ENCODE measurements at places on chromosomes 12 and 14.

DNA sequence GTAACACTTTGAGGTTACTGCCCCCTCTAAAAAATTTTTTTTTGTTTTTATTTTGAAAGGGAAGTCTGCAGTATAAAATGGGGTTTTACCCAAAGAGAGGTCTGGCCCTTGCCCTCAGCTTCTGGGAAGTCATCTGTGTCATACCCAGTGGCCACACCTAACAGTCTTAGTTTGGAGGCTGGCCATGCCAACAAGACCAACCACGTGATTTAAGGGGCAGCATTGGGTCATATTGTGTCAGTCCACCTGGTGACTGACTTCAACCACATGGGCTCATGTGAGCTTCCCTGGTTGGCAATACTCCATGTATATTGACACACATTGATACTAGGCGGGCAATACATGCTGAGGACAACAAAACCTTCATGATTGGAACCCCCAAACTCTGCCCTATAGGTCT is 173.9 kb downstream of the GXYLT1 start:
- no peak overlapping the region for H3K27ac ChIP-seq
- H3K4me3 ChIP-seq: no peak overlapping the region
- peaks cover 12% of the 10 kb centered on the region for H3K4me1 ChIP-seq
- DNase-seq: no peak
- no peaks in the 10 kb centered on the region for H3K27me3 ChIP-seq
- peaks cover 5% of the 10 kb centered on the region for H3K36me3 ChIP-seq

DNA sequence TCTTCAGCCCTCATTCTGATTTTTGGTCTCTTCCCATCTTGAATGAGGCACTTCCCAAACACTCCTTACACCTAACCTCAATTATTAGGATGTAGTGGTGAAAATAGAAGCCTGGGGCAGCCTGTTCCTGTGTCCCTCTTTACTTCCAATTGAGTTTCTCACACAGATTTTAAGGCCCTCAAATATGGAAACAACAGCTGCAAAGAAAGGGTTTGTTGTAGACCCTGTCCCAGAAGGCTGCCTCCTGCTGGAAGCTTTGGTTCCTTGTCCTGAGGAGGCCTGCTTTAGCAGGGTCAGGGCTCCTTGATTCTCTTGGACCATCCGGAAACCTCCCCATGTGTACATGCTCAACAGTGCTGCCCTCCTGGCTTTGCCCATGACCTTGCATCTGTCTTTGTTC is 101.3 kb downstream of the TGFB3 start:
- no peak overlapping the region for H3K4me3 ChIP-seq
- no peak overlapping the region for H3K27ac ChIP-seq

DNA sequence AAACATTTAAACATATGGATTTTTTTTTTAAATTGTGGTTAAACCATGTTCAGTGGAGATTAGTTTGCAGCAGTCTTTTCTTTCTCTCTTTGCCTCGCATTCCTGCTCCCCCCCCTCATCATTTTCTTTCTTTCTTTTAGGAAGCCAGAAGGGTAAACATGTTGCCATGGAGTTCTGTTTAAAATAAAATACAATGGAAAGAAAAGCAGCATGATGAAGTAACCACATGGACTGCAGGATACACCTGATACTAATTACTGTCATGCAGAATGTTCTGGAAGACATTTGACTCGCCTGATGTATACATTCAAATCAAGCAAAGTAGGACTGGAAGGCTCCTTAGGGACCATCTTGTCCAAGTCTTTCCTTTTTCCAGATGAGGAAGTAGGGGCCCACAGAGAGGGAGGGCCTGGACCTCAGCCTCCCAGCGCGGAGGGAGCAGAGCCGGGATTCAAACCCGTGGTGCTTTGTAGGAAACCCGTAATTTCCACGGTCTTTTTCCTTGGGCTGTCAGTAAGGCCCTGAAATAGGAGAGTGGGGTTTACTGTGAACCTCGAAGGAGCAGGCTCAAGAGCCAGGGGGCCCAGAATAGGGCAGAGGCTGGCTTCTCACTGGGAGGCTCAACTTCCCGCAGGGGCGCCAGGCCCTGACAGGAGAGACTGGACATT is 2.4 kb upstream of the MEG3 start:
- no peak overlapping the region for H3K27ac ChIP-seq
- no peaks in the 10 kb centered on the region for H3K4me1 ChIP-seq
- no peak for DNase-seq
- H3K36me3 ChIP-seq: no peaks in the 10 kb centered on the region

DNA sequence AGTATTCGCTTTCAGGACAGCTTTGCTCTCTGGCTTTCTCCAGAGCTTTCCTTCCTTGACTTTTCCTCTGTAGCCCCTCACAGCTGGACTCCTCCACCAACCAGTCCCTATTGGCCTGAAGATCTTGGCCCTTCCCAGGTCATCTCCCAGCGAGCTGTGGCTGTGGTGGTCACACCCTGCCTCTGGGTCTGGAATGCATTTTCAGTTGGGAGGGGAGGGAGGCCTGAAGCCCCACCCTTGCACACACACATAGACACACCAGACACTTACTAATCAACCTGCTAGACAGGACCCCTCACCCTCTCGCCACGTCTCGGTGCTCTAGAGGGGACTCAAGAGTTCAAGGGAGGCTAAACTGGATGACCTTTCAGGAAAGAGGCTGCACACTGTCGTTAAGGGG is 13.9 kb downstream of the JDP2 start:
- no peak overlapping the region for H3K27ac ChIP-seq
- no peaks in the 10 kb centered on the region for H3K4me1 ChIP-seq
- H3K27me3 ChIP-seq: no peaks in the 10 kb centered on the region
- H3K4me3 ChIP-seq: no peak overlapping the region

GRCh38 chr14:26621807-26622560 is 24.2 kb upstream of the NOVA1 start:
- H3K4me1 ChIP-seq: no peaks in the 10 kb centered on the region
- H3K36me3 ChIP-seq: no peaks in the 10 kb centered on the region
- DNase-seq: no peak

DNA sequence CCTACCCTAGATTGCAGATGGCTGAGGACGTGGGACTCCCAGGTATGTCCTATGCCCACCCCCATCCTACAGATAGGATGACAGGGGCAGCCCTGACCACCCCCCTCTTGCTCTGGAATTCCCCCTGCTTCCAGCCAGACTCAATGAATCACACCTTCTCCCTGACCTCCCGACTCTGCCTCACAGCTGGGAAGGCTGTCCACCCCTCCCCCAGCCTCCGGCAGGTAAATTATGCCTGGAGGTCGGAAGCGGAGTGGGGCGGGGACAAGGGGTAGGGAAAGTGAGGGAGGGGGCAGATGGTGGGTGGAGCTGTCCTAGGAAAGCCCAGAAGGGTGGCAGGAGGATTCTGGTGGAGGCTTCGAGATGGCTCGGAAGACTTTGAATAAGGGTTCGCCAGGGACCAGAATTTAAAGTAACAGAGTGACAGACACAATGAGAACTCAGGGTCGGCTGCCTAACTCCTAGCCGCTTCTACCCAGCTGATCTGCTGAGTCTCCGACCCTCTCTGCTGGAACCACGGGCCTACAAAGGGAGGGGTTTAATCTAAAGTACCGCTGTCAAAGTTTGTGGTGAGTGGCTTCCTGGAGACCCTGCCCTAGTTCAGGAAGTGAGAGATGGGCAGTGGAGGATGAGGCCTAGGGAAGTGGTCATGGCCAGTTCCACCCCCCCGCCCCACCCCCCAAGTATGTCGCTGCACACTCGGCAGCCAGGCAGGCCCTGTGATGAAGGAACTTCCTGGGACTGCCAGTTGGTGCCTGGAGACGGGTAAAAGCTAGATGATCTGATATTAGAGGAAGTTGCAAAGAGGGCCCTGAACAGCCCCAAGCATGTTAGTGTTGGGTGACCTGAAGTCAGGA is 4.2 kb downstream of the PLEKHG3 start:
- peak; percentile 82 for DNase-seq
- no peaks in the 10 kb centered on the region for H3K27me3 ChIP-seq
- H3K4me1 ChIP-seq: peaks cover 52% of the 10 kb centered on the region
- H3K27ac ChIP-seq: peak overlapping the region; percentile 39
- peak overlapping the region; percentile 61 for H3K4me3 ChIP-seq

DNA sequence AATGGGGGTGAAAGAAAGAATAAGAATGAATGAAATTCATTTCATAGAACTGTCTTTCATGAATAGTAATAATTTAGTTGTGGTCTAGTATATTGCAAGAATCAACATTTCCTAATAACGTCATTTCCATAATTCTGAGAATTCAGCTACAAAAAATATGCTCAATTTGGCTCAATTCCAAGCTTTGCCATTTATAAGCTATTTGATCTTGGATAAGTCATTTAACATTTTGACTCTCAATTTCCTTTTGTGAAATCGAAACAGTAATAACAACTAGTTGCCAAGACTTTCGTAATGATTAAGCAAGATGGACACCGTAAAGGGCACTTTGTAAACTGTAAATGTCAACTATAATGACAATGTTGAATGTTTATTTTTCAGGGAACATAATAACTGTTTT is 18.1 kb downstream of the NOS1 start:
- peaks cover 54% of the 10 kb centered on the region for H3K27me3 ChIP-seq
- H3K27ac ChIP-seq: no peak overlapping the region
- no peak for DNase-seq
- H3K36me3 ChIP-seq: no peaks in the 10 kb centered on the region
- H3K4me1 ChIP-seq: peaks cover 14% of the 10 kb centered on the region

DNA sequence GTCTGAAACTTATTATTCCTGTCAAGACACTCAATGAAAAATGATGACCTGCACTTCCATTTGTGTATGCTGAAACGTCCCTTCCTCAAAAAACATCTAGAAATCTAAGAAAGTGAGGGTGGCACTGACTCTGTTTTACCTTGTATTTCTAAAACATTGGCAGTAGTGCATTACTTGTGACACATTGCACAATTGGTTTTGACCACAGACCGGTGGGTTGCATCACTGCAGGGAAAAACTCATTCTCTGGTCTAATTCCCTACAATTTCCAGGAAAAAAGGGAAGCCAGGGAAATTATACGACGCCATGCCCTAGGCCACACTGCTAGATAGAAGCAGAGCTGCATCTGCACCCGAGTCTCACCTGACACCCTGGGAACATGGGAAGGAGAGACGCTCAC is 156.7 kb downstream of the NTF3 start:
- H3K36me3 ChIP-seq: no peaks in the 10 kb centered on the region
- no peak overlapping the region for H3K4me3 ChIP-seq
- H3K27me3 ChIP-seq: peaks cover 14% of the 10 kb centered on the region
- no peak for DNase-seq
- no peak overlapping the region for H3K27ac ChIP-seq

DNA sequence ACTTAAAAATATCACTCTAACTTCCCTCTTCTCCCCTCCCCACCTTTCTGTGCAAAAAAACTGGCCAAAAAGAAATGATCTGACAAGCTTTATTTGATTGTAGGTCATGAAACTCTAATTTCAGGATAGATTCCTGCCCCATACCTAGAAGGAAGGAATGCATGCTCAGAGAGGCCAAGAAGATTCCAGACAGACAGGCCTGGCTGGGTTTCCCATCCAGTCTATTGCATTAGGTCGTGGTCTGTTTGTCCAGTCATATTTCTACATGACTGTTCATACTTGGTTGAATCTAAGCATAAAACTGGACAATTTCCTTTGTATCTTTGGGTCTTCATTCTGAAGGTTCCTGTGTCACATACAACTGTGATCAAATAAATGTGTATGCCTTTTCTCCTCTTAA is 20.0 kb upstream of the SLC15A5 start:
- DNase-seq: no peak
- no peaks in the 10 kb centered on the region for H3K27me3 ChIP-seq
- no peak overlapping the region for H3K27ac ChIP-seq
- H3K4me1 ChIP-seq: no peaks in the 10 kb centered on the region
- H3K4me3 ChIP-seq: no peak overlapping the region

DNA sequence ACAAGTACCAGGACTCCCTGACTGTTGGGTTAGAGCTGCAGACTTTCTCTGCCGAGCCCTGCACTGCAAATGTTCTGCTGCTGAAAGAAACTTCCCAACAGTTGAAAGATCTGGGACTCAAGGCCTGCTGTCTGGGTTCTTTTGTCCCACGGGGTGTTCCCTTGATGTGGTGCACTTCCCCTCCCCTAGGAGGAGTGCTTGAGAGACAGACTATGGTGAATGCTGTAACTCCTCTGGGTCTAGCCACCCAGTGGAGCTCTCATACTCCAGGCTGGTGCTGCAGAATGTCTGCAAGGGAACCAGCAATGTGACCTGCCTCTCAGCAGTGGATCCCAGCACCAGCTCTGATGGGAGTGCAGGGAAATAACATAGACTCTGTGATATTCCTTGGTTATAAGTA is 129.2 kb upstream of the SLCO1B1 start:
- no peak overlapping the region for H3K27ac ChIP-seq
- no peak overlapping the region for H3K4me3 ChIP-seq
- H3K27me3 ChIP-seq: no peaks in the 10 kb centered on the region
- H3K4me1 ChIP-seq: peaks cover 3% of the 10 kb centered on the region

- DNase-seq: peak; percentile 81
- peaks cover 57% of the 10 kb centered on the region for H3K4me1 ChIP-seq
- H3K36me3 ChIP-seq: peaks cover 36% of the 10 kb centered on the region
- no peak overlapping the region for H3K4me3 ChIP-seq
Observed at GRCh38 chr14:95290871-95291431, 28.8 kb downstream of the CLMN start.

DNA sequence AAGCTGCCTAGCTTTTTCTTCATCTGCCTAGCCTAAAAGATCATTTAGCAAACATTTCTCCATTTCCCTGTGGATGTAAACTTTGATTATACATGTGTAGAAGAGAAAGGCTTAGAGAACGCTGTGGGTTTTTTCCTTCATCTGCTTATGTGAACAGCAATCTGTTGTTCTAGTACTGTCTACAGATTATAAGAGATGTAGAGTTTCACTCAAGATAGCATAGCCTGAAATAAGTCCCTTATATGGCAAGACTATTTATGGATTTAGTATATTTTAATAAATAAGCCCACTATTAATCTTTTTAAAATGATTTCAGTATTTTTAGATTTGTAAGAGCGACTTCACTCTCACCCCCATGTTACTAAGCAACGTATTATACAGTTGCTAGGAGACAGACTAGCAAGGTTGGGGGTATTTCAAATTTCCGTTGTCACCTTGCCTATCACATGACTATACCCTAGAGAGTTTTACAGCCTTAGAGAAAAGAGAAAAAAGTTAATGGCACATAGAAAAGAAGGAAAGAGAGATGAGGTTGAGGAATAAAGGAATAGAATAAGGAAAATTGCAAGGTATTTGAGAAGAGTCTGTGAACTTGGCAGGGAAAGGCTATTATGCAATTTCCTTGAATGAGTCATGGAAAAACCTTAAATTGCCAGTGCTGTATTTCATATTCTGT is 12.2 kb upstream of the TUBA1A start:
- H3K27ac ChIP-seq: peak overlapping the region; percentile 83
- peaks cover 6% of the 10 kb centered on the region for H3K36me3 ChIP-seq
- H3K4me3 ChIP-seq: no peak overlapping the region
- peaks cover 14% of the 10 kb centered on the region for H3K4me1 ChIP-seq
- DNase-seq: no peak
